GM03348 (cell line): ENCODE measurements at places on chromosomes 12 and 14.

DNA sequence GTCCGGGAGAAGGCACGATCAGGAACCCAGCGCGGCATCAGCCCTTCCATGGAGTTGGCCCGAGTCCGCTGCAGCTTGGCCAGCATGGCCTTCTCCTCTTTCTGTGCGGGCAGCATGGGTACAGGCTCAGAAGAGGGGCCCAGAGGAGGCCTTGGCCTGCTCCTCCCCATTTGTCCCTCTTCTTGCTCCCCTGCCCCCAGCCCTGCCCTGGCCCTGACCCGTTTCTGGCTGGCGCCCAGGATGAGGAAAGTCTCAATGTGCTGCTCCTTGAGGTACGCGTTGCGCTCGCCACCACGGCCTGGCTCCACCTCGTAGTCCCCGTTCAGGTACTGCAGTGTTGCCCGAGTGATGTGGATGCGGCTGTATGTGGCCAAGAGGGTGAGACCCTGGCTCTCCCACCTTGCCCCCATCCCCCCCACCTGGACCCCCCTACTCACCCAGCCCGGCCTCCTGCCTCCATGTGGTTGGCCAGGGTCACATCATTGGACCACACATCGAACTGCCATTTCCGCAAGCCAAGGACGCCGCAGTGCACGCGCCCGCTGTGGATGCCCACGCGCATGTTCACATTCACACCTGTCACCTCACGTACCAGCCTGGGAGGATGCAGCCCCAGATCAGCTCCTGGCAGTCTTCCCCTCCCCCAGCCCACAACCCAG, 12.8 kb downstream of the ADCY6 start:
- DNase-seq = no peak

DNA sequence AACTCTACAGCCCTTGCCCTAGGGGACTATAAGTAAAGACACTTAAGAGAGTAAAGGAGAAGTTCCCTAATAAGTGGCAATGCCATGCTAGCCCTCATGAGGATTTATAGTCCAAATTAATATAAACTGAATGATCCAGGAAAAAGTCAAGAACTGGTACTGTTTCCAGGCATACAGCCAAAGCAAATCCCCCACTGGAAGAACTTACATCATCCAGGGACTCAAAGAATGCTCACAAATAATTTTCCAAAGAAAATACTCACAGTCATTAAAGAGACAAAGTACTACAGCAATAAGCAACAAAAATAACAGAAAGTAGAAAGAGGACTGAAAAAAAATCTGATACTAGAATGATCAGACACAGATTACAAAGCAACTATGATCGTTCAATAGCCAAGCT, 79.7 kb upstream of the RAP1B start:
- DNase-seq = peak; percentile 39

GRCh38 chr14:92684801-92685560, 63.4 kb downstream of the LGMN start:
- no peak for DNase-seq

- peak; percentile 15 for DNase-seq
Observed at GRCh38 chr12:40693207-40693821, 1.1 kb downstream of the CNTN1 start.

GRCh38 chr14:21924479-21924878, 250.9 kb upstream of the OR4E1 start:
- no peak for DNase-seq

DNA sequence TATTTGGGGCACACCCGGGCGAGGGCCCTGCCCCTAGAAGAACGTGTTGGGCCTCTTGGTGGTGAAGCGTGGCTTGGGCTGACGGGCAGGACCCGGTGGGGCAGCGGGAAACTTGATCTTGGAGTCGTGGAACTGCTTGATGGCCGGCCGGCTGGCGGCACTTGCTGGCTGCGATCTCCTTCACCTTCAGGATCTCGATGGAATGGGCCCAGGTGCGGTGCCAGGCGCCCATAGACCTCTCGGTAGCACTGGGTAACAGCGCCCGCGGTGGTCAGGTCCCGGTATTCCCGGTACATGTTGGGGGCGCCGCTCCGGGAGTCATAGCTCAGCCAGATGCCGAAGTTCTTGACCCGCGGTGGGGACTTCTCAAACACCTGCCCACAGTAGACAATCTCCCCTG, 16.5 kb downstream of the UBR7 start:
- no peak for DNase-seq

DNA sequence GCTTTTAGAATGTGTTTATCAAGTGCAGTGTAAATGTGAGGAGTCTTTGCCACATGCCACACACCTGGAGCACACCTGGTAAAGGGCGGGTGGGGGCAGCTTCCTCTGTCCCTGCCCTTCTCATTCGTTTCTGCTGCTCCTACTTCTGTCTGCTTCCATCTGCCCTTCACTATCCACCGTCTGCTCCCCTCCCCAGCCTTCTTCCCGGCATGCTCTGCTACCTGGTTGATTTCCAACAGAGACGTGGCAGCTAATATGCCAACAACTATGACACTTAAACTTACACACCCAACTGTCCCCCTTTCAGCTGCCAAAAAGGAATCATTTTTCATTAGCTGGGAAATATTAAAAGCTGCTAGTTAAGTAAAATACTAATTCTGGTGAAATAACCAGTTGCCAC, 9.1 kb upstream of the CARMIL3 start:
- DNase-seq = no peak

- no peak for DNase-seq
Observed at GRCh38 chr14:33669111-33669510, 281.8 kb downstream of the EGLN3 start.

- no peak for DNase-seq
Observed at GRCh38 chr14:66920196-66920595, 269.0 kb upstream of the GARIN2 start.

- peak; percentile 72 for DNase-seq
Observed at GRCh38 chr14:74882103-74882920, 596 bp downstream of the DLST start.

GRCh38 chr12:116525418-116526001, 33.7 kb upstream of the MAP1LC3B2 start:
- peak; percentile 89 for DNase-seq

- peak; percentile 72 for DNase-seq
Observed at GRCh38 chr14:76203086-76204001, 51.6 kb downstream of the GPATCH2L start.

DNA sequence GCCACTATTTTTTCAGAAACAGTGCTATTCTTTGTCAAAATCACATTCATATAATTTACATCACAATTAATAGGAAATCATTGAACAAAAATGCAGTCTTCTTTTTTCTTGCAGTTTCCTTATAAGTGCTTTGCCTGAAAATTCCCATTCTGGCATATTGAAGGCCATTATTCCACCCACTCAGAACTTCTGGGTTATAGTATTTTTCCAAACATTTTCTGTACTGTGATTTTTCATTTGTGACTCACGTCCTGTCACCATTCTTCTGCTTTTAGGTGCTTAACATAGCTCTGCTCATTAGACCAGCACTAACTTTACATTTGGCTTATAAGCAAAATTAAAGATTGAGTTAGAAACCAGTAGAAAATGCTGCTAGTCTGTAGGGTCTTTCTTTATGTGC, 241.0 kb upstream of the NPAS3 start:
- DNase-seq = peak; percentile 61

GRCh38 chr12:113102811-113103210, 32.8 kb downstream of the RASAL1 start:
- no peak for DNase-seq

DNA sequence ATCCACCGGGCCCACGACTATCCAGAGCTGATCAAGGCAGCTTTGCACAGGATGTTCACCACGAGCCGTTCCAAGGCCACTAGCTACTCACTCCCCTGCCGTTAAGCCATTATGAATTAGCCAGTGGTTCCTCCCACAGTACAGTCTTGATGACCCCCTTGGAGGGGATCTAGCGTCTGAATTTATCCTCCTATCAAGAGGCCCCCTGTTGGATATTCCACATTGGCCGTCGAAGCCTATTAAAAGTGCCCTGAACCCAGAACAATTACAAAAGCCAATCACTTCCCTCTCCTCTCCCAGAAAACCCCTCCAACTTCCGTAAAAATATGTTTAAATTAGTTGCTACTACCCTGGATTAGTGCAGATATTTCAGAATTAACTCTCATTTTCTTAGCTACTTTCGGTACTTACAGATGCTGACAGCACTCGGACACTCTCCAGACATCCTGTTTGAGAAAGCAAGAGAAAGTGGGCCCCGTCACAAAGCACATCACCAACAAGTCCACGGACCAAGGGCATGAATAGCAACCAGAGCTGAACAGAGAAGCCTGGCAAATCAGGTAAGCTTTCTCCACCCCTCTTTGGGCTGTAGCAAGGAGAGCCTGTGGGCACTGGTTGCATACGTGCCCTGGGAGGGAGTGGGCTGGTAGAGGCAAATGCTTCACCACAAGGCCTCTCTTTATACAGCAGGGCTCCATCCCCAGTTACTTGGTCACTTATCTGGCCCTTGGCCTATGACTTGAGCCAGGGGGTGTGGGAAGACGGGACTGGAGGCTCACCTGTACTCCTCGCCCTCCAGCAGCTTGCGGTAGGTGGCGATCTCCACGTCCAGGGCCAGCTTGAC, 5.3 kb downstream of the KRT3 start:
- no peak for DNase-seq

- DNase-seq = no peak
Observed at GRCh38 chr12:19450362-19450761, 11.1 kb downstream of the AEBP2 start.

DNA sequence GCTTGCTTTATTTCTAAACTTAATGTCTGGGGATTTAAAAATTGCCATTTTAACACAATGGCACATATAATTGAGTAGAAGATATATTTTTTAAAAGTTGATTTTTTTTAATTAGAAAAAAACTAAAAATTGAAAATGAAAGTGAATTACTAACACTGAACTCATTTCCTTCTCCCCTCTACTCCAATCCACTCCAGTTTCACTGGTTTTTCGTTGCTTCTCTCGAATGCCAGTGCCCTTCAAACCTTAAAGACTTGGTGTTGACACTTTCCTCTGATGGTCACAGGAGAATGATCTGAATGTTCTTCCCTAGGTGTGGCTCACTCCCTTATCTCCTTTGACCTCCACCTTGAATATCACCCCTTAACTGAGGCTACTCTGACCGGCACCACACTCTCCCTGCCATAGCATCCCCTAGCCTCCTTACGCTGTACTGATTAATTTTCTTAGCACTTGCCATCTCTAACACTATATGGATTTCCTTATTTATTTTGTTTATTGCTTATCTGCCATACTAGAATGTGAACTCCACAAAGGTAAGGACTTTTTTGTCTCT, 107.1 kb downstream of the LIN7A start:
- DNase-seq = no peak

DNA sequence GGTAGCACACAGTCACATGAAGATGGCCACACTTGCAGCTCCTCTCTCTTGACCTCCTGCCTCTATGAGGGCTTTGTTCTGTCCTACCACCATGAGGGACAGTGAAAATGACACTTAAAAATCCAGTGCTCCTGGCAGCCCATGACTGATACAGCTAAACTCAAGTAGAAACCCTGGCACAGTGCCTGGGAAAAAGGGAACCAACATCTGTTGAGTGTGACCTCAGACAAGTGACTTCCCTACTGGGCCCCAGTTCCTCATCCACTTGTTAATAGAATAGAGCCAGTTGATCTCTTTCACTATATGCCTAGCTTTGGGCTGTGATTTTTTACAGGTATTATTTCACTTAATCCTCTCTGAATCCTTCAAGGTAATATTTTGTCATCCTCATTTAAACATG, 4.8 kb downstream of the GUCY2C start:
- DNase-seq = no peak

GRCh38 chr12:94616203-94616729, 34.1 kb downstream of the TMCC3 start:
- DNase-seq = no peak

DNA sequence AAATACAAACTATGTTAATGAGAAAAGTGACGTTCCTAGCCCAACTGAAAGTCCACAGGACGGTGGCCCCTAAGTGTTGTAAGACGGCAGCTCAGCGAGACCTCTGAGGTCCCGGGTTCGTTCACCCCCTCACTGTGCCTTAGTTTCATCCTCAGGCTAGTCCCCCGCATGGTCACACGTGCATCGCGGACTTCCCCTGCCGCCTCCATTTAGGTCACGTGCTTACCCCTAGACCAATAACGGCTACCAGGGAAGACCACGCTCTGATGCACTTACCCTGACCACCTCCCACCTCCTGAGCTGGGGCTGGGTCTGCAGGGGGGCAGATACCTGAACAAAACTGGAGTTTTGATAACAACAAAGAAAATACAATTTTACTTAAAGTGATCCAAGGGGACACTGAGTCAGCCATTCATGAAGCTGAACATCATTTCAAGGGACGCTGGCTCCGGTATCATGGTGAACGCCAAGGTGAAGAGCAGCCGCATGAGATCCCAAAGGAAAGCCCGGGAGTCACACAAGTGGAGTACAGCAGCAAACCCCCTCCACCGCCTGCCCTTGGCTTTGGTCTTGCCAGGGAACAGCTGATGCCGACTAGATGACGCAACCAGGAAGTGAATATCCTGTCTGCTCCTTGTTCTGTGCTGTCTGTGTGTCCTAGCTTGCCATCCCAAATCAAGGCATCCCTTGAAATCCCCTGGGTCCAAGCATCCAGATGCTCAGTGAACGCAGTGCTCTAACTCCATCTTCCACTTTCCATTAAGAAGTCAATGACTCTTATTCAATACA, 274.1 kb downstream of the PCNX1 start:
- no peak for DNase-seq

GRCh38 chr12:12673296-12673695, 22.7 kb downstream of the GPR19 start:
- DNase-seq = no peak

DNA sequence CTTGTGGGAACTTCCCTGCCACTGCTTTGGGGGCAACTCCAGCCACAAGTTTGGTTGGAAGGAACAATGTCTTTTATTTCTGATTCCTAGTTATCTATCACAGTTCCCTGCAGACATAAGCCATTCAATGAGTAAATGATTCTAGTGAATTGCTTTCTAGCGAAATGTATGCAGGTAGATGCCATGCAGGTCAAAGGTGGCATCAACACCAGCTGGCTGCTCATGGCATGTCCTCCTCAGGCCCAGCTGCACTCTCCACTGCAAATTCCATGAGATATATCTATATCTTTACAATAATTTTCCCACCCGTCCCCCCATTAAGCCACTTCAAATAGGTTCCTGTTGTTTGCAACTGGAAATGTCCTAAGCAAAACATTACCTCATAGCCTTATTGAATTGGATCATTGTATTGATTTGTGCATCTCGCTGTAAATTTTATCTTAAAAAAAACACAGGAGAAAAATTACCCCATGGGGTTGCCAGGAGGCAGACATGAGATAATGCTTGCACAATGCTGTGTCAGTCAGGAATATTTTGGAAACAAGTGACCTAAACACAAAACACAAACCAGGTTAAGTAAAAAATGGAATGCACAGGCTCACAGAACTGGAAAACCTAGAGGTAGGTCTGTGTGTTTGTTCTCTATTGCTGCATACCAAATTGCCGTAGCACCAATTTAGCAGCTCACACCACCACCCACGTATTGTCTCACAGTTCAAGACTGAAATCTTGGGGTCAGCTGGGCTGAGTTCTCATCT, 32.8 kb upstream of the TXNRD1 start:
- DNase-seq = no peak

GRCh38 chr12:23611320-23611719, 338.1 kb downstream of the SOX5 start:
- DNase-seq = no peak
